ENCODE measurements at places on chromosomes 5 and 9.

DNA sequence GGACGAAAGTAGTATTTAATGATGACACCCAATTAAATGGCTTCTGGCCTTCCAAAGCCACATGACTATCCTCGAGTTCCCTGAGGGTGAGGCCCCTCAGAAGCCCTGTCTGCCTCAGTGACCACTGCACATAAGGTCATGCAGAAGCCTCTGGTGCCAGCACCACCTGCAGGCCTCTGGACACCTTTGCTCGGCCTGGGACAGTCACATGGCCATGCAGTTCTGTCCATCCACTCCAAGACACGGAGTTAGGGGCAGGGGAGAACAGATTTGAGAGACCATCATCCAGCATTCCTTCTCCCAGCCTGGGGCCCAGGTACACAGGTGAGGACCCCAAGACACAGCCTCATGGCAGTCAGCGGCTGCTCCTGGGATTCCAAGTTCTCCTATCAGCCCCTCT is 145.0 kb downstream of the ROR2 start:
- no peak for DNase-seq

DNA sequence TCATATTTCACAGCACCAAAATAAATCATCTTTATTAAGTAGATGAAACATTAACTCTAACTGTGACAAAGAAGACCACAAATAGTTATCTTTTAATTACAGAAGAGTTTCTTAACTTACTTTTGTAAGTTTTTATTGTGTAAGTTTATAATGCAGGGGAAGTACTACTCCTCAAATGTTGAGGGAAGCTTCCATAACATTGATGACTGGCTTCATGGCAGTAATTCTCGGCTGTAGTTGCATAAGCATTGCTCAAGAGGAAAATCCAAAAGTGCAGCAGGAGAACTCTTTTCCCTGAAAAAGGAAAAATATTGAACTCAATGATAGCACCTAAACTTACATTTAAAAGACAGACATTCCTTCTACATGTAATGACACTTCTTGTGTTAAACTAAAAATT is 4.6 kb downstream of the TSLP start:
- no peak for DNase-seq

- DNase-seq: no peak
Observed at GRCh38 chr9:125756518-125756917, 9.3 kb downstream of the PBX3 start.

DNA sequence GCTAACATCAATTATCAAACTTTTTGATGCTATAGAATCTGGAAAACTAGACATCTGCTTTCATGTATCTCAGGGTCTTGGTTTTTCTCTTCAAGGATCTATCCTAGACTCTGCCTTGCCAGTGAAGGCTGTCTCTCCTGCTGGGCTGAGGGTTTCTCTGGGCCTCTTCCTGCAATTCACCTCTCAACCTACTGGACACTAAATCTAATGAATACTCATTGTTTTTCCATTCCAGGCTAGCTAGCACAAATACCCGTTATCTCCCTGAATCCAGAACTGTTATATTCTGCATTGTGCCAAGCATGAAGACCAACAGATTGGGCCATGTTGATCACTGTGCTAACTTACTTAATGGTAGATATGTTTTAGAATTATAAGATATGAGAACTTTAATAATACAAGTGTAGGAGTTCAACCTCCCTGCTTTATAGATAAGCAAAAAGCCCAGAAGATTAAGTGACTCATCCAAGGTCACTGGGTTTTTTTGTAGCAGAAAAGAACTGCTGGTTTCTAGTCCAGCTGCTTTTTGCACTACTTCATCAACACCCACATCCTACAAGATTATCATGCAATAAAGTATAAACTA is 56.5 kb upstream of the RNF38 start:
- DNase-seq: no peak

GRCh38 chr5:76688836-76689235 is 27.1 kb upstream of the F2R start:
- no peak for DNase-seq

DNA sequence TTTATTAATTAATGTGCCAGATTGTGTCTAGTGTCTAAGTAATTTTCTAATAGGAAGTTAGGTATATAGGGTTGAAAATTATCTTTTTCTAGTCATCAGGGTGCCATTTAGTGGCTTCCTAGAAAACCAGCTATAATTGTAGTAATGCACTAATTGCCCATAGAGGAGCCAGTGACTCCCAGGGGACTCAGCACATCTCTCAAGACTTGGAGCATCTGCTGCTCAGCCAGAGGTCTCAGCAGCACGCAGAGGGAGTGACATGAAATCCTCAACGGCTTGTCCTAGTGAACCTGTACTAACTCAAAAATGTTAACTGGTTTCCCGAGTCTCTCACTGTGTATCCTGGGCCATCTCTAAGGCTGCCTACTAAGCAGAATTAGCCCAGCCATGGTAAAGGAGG is 78.2 kb upstream of the MAN2A1 start:
- no peak for DNase-seq

DNA sequence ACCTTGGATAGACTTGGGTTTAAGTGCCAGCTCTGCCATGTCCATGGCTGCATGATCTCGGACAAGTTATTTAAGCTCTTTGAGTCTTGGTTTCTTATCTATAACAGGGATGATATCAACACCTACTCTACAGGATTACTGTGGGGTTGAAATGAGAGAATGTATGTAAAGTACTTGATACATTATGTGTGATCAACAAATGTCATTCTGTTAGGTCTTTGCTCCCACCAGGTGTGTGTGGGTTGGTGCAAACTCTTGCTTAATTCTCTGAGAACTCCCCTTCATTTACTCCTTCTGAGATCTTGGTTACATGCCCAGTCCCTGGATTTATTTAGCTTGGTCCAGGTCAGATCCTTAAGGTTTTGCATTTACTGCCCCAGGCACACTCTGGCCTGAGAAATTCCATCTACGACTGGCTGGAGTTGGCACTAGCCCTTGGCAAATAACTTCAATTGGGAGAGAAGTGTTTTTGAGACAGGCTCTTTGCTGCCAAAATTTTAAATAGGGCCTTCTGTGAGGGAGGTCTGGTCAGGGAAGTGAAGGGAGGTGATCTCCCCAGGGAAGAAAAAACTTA is 63.5 kb upstream of the KLF9 start:
- no peak for DNase-seq

GRCh38 chr9:114216081-114216480 is 60.7 kb downstream of the COL27A1 start:
- DNase-seq: no peak

GRCh38 chr5:88606173-88606572 is 276.8 kb downstream of the MEF2C start:
- DNase-seq: no peak

DNA sequence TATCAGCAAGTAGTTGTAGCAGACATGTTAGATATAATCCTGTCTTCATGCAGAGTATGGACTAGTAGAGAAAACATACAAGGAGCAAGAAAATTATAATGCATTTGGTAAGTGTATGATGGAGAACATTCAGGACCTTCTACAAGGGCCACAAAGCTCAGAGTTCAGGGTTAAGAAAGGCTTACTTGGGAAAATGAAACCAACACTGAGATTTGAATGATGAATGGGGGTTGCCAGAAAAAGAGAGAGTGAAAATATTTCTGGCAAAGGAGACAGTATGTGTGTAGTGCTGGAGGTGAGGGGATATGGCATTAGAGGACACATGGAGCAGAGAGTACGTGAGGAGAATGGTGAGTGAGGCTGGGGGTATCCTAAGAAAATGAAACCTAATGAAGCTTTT is 169.8 kb upstream of the STK32A start:
- DNase-seq: no peak

DNA sequence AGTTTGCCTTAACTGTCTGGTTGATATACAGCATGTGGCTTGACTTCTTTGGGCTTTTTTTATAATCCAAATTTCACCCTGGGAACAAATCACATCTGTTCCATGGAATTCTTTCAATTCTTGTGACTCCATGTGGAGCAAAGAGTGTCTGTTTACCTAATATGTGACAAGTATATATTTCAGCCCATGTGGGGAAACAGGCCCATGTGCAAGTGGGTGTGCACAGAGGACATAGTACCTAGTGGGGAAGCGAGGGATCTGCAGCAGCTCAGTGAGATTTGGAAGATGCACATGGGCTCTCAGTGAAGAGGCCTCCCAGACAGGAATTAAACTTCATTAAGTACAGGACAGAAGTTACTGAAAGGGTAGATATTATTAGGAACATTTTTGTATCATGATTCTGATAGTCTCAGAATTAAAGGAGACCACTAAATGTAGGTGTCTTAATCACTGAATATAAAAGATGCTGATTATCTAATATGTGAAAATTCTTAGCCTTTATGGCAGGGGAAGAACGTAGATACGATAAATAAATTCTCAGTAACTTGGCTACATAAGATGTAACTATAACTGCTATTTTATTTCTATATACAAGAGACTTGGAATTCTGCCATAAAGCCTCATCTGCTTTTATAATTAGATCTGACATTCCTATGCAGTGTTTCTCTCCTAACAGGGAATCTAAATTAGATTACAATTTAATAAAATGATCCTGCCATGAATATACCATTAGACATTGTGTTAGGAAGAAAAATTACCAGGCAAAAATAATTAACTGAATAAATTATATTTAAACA is 181.2 kb downstream of the SLC12A2 start:
- no peak for DNase-seq

DNA sequence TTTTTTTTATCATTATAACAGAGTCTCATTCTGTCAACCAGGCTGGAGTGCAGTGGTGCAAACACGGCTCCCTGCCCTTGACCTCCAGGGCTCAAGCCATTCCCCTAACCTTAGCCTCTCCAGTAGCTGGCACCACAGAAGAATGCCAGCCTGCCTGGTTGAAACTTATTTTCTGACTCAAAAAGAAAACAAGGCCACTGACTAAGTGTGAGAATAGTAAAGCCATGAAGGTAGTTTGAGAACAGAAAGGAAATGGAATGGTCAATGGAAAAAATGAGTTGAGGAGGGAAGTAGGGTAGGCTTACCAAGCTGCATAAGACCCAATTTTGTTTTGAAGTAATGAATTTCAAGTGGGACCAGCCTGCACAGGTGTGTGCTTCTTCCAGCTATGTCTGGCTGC is 82.8 kb upstream of the RORB start:
- no peak for DNase-seq

DNA sequence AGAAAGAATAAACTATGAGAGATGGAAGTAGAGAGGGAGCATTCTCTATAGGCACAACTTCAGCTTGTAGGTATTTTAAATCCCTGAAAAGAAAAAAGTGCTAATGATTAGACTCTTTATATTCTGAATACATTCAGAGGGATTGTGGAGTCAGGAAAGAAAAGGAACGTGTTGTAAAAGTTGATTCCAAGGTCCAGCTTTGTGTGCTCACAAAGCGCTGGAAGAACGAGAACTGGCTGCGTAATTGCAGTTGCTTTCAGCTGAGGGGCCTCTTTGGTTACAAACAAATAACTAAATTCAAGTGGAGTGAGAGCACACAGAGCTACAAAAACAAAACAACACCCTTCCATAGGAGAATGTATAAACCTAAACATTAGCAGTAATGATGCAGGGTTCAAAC is 1040.4 kb upstream of the WWC1 start:
- DNase-seq: no peak

GRCh38 chr9:108033976-108034964 is 544.7 kb upstream of the KLF4 start:
- no peak for DNase-seq

- no peak for DNase-seq
Observed at GRCh38 chr5:612498-613424, 621 bp downstream of the CEP72 start.

GRCh38 chr9:132288361-132288760 is 66.4 kb downstream of the SETX start:
- no peak for DNase-seq

DNA sequence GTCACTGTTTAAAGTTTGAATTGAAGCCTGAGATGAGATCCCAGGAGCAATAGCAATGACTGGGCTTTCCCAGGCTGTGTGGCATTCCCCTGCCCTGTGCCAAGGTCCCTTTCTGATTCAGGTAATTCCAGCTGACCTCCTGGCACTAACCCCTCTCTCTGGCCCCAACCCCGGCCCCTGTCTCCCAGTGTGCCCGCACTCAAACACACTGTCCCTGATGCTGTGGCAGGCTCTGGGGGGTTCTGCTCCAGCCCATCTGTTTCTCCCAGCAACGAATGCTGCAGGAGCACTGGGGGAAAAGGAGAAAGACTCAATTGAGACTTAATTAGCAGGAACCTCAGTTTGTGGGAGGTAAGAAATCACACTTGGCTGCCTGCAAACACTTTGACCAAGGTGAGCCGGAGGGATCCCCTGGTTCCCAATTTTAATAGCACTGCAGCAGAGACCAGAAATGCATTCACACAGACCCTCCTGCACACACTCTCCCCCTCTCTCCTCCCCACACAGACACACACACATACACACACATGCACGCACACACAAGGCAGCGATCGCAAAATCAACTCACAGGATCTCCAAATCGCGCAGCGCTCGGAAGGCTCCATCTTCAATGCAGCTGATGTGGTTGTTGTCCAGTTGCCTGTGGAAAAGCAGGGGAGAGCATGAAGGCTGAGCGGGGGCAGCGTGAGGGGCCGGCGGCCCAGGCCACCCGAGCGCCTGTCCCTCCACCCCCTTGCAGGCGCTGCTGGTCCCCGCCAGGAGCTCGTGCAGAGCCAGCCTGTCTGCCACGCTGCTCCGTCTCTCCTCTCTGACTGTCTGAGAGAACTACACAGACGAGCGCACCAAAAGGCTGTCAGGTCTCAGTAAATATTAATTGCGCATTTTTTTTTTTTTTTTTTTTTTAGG is 265.1 kb upstream of the PANK3 start:
- DNase-seq: no peak

DNA sequence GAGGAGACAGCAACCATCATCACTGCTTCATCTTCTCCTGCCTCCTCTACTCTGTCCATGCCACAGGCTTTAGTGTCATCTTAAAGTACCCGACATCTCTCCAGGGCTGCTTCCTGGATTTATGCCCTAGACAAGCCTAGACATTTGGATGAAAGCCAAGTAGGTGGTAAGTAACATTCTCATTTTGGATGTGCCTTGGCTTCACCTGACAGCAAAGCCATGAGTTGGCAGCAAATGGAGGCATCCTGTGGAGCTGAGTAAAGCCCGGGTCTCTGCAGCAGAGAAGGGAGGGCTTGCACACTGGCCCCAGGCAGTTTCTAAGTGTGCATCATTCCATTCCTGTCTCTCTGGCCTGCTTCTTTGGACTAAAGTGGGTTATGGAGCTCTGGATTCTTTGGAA is 299.1 kb downstream of the DMAC1 start:
- no peak for DNase-seq

GRCh38 chr5:19519448-19519847 is 468.6 kb downstream of the CDH18 start:
- DNase-seq: no peak

All from stimulated activated CD4-positive, alpha-beta T cell treated with anti-CD3 and anti-CD28 coated beads, Interleukin-12 subunit alpha, Interleukin-12 subunit beta, amount 100 ng/mL, for 4 hours (primary cell).